ENCODE measurements at places on chromosomes 6 and 20. TPM values are rescaled to one million over a fixed set of nuclear protein-coding genes. Genes with fewer than 3 reads are reported as not detected.

The FOXO3 gene
- polyA plus RNA-seq = 19.7 TPM

The ADGRB3 gene
- not detected for polyA plus RNA-seq

- DNase-seq = peak; percentile 46
Measured at GRCh38 chr6:39665861-39666260, 59.3 kb downstream of the KIF6 start.

DNA sequence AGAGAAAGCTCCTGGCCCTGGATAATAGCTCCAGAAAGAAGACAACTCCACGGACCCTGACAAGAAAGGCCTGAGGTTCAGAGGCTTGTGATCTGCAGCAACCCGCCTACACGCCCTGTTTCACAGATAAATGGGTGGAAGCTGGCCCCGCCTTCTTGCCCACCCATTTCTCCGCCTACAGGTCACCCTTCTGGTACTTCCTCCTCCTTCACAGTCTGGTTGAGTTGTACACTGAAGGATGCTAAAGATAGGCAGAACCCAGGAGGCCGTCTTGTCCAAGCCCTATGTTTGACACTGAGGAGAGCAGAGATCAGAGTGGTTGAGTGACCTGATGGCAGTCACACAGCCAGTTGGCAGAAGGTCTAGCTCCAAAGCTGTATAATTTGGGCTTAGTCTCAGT, 34.2 kb upstream of the MDGA1 start:
- no peak for DNase-seq

- DNase-seq = no peak
Measured at GRCh38 chr20:32805721-32806120, 14.0 kb upstream of the MAPRE1 start.
